ENCODE measurements at places on chromosomes 7 and 10.

- DNase-seq: no peak
Measured at GRCh38 chr7:30468791-30469190, 9.8 kb downstream of the NOD1 start.

DNA sequence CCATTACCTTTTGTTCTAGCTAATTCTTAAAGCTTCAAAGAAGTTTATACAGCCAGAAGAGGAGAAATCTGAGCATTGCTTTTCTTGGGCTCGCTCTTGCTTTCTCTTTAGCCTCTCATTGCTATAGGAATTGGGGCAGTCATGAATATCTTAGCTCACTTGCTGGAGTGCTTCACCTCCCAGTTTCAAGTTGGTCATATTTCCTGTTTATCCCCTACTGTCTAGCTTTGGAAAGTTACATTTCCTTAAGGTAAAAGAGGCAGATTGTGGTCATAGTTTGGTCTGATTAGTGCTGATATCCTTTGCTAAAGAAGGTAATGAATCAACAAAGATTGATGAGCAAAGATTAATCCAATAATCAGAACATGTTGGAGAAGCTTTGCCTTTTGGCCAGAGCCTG is 77.7 kb upstream of the GLI3 start:
- DNase-seq: no peak

DNA sequence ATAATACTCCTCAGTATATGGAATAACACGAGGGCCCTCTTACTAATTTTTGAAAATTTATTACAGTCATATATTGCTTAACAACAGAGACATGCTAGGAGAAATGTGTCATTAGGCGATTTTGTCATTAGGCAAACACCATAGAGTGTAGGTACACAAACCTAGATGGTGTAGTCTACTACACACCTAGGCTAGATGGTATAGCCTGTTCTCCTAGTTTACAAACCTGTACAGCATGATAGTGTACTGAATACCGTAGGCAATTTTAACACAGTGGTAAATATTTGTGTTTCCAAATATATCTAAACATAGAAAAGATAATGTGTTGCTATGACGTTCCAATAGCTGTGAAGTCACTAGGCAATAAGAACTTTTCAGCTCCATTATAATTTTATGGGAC is 12.8 kb downstream of the OR2F1 start:
- no peak for DNase-seq

GRCh38 chr10:131355056-131355455 is 43.5 kb upstream of the TCERG1L start:
- no peak for DNase-seq

- no peak for DNase-seq
Measured at GRCh38 chr10:124731551-124731950, 12.6 kb downstream of the FAM53B start.

DNA sequence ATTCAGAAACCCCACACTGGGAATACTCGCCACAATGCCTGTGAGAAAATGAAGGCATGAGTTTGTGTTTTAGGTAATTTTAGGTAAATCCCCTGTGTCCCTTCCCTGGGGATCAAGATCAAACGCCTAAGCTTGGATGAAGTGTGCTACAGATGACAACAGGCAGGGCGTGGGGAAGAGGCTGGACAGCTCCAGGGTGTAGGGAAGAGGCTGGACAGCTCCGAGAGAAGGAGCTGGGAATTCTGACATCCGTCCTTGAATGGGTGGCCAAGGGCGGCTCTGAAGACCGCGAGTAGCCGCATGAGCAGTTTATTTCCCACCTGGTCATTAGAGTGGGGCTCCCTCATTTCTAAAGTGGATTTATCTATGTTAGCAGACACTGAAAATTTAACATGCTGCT is 109.7 kb downstream of the RAMP3 start:
- no peak for DNase-seq

DNA sequence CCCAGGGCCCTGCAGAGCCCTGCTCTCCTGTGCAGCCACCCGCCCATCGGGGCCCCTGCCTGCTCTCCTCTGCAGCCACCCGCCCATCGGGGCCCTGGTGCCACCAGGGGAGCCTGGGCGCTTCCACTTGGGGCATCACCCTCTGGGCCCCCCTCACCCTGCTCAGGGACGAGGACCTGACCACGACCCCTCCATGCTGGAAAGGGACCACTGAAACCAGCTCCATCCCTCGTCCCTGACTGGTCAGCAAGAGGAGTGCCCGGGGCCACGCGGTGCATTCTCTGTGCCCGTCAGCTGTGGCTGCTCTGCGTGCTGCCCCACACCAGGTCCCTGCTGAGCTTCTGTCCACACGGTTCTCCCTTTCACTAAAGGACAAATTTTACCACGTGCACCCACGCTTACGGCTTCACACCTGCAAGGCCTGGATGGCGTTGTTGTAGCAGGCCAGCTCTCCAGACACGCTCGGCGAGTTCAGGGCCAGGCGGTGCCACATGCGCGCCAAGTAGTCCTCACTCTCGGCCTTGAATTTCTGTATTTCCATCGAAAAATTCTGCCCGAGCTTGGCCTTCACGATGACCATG is 57.6 kb downstream of the CFAP46 start:
- no peak for DNase-seq

GRCh38 chr7:854118-854775 is 22.0 kb downstream of the SUN1 start:
- no peak for DNase-seq

- DNase-seq: no peak
Measured at GRCh38 chr7:32533276-32534029, 38.2 kb downstream of the AVL9 start.

GRCh38 chr7:98551611-98552273 is 65.3 kb upstream of the NPTX2 start:
- no peak for DNase-seq

DNA sequence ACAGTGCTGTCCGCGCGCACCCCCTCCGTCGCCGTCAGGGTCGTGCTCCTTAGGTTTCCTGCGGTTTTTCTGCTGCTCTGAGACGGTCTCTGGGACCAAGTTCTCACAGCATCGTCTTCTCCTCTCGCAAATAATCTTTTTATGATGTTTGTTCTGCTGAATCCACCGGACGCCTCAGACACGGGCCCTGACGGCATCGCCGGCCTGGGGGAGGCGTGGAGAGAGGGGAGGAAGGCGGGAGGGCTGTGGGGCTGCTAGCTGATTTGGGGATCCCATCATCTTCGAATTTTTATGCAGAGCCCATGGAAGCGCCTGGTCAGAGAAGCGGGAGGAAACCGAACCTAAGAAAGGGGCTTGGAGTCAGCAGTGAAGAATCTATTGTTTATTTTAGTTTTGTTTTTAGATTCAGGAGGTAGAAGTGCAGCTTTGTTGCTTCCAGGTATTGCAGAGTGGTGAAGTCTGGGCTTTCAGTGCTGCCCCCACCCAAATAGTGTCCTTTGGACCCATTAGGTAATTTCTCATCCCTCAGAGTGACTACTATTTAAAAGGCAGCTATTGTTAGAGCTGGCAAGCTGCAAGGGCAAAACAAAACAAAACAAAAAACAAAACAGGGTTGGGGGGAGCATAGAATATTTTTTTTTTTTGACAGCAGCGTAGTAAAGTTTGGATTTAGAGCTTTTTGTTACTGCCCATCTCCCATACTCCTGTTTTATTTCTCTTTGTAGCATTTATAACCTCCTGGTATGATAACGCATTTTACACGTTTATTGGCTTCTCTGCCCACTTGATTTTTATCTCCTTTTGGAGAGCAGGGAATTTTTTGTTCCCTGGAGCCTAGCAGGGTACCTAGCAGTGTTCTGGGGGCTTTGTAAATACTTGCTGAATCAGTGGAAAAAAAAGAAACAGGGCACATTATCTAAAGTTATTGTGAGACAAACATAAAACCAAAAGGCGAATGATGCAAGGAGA is 92.6 kb downstream of the SPAG6 start:
- DNase-seq: no peak

DNA sequence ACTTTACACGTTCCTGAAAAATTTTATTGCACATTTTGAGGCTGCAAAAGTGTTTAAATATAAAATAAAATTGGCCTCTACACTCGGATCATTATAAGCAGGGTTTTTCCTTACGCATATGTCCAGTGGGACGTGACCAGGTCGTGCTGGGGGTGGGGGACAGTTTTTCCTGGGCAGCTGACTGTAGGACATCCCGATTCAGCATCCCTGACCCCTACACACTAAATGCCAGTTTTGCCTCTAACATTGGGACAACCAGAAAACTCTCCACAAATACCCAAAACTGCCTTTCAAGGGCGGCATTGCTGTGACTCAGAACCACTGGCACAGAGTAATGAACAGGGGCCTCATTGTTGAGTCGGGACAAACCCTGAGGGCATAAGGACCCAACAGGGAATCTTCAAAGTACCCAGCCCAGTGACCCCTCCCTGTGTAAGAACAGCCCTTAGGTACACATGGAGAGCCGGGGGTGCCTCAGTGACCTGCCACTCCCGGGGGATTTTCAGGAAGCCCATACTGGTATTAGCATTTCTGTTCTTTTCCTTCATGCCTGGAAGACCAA is 170.6 kb downstream of the ARHGAP21 start:
- DNase-seq: no peak

- DNase-seq: no peak
Measured at GRCh38 chr10:82922046-82922445, 1047.1 kb downstream of the NRG3 start.

GRCh38 chr10:7157091-7157490 is 253.7 kb downstream of the SFMBT2 start:
- no peak for DNase-seq

DNA sequence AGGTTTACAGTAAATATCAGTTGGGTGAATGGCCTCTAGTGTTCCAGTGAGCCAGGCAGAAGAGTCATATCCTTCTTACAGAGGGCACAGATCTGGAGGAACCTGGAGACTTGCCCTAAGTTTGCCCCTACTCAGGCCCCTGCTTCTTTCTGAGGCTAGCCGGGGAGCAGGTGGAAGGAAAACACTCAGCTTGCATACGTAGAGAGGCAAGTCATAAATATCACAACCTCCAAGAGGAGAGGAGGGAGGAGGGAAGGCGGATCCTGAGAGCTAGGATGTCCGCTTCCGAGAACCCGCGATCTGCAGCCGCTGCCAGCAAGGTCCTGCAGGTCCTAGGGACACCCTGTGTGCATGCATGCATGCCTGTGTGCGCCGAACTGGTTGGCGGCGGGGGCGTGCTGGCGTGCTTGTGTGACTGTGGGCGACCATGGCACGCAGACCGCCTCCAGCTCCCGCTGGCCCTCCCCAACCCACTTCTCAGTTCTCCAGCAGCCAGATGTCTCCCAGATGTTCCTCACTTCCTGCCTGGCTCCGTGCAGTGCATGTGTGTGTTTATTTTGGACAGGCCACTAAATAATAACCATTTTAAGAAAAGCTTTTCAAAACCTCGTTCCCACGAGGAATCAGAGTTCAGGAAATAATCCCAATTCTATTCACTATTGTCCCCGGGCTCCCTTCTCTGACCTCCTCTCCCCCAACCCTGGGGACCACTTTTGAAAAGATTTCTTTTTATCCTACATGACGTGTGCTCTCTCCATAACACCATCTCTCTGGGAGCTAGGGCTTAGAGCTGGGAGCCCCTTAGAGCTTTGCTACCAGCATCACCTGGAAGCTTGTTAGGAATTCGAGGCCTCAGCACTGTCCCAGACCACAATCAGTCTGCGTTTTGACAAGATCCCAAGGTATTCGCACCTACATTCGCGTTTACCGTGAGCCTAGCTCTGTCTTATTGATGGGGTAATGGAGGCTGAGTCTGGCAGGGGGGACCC is 32.4 kb downstream of the UNC5B start:
- DNase-seq: no peak

DNA sequence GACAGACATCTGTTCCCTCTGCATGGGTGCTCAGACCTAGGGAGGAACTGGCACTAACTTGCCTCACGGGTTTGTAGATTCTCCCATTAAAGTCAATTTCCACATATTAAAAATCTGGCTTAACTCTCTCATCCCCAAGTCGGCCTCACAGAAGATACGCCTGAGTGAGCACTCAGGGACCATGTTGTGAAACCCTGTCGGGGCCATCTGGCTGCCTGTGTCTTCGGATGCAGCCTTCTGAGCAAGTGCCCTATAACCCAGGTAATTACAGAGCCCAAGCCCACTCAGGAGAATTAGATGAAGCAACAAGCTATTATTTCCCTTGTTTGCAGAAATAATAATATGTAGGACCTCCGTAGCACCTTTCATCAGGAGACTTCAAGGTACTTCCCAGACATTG is 219.3 kb upstream of the GLI3 start:
- no peak for DNase-seq

DNA sequence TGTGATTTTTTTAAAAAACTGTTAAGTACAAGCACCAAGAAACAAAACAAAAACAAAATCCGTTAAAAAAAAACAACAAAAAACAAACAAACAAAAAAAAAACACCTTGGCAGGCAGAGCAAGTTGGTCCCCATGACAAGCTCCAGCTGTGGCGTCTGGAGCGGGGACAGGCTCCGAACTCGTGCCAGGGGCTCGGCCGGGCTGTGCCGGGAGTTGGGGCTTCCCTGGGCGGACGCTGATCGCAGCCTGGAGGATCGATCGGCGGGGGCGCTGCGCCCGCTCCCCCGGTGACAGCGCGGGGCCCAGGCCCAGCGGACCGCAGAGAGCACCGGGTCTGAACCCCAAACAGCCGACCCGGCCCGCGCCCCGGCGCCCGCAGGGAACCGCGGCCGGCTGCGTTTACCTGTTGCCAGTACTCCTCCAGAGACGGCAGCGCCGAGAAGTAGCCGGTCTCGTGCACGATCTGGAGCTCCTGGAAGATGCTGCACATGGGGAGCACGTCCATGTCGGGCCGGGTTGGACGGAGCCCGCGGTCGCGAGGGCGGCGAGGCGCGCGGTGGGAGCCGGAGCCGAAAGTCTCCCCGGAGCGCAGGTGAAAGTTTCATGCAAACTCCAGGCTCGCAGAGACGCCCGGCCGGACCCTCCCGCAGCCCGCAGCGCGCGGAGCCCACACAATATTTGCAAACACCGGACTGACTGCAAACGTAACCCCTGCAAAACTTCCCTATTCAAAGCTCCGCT is at the start of gene KLF6:
KLF6 (minus strand) TSS at position 700 of the 741 bp plus-strand sequence; CDS start at position 505, 195 bp downstream.
- DNase-seq: peak; percentile 49

DNA sequence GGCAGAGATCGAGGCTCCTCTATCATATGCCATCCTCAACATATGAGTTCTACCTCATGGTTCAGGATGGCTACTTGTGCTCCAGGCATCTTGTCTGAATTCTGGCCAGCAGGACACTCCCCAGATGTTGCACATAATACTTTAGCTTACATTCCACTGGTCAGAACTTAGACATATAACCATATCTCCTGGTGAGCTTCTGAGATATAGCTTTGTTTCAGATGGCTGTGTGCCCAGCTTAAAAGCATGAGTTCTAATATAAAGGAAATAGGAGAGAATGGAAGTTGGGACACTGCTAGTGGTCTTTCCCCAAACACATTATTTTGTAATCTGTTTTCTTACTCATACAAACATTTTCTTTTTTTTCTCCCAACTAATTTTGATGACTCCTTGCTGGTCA is 50.8 kb upstream of the IFRD1 start:
- DNase-seq: no peak

- DNase-seq: peak; percentile 89
Measured at GRCh38 chr7:35799846-35800717, 775 bp upstream of the SEPTIN7 start.

- no peak for DNase-seq
Measured at GRCh38 chr10:60372436-60372835, 17.2 kb downstream of the ANK3 start.
